Stromal cell of bone marrow (primary cell): ENCODE measurements at places on chromosomes 4 and X.

- no peak for DNase-seq
These were observed 2.9 kb upstream of the PTCHD1 start for GRCh38 chrX:23331701-23332100.

DNA sequence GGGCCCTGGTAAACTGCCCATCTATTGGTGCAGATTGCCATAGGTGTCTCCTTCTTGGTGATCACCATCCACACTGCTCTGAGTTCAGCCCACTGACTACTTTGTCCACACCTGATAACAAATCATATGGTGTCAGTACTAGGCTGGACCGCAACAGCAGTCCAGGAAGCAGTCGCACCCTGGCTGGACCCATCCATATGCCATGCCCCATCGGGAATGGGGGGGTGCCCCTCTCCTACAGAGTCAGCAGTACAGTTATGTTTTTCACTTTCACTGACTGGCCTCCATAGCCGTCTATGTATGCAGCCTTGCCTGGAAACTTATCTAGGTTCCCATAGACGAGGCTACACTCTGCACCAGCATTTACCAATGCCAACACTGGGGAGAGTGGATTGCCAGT, 226.1 kb downstream of the ADGRL3 start:
- DNase-seq = no peak

GRCh38 chr4:34091451-34091850, 2152.9 kb downstream of the ARAP2 start:
- DNase-seq = no peak

DNA sequence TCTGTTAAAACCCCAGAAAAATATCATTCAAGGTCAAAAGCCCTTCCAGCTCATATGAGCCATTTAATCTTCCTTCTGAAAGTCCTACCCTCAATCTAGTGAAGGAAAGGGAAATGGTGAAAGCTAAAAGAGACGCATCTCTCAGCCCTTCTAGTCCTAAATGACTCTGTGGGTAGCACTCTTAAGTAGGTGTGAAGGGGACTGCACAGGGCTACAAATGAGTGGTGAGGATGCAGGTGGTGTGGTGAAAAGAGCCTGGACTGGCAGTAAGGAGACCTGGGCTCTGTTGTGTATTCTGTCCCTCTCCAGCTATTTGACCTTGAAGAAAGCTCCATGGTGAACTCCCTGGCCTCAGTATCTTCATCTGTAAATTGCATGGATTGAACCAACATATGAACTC, 671.8 kb upstream of the DIPK2B start:
- DNase-seq = no peak

- no peak for DNase-seq
These were observed 4.9 kb upstream of the ZNF630 start for GRCh38 chrX:48076343-48076742.

GRCh38 chr4:74446193-74446868, 1.4 kb downstream of the AREG start:
- no peak for DNase-seq

- DNase-seq = no peak
These were observed 22.9 kb upstream of the CXCL13 start for GRCh38 chr4:77582711-77583110.

DNA sequence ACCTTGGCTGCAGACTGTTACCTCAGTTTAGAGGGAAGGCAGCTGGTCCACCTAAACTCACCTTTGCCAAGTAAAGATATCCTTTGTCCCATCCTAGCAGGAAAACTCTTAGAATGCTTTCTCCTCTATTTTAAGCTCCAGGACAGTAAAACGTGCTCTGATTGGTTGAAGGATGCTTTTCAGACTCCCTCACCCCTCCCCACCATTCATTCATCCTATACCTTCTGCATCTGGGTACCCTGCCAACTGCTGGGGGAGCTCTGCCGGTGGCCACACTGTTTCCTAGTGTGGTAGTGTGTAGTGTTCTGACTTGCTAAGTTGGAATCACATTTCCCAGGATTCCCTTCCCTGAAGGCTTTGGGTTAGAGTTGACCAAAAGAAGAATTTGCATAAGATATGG, 20.3 kb upstream of the POLA1 start:
- DNase-seq = no peak

- DNase-seq = peak; percentile 40
These were observed 700.6 kb upstream of the PITX2 start for GRCh38 chr4:111323496-111323895.

GRCh38 chr4:153081006-153081580, 123.2 kb upstream of the TRIM2 start:
- no peak for DNase-seq

GRCh38 chr4:41232406-41232805, 18.1 kb upstream of the APBB2 start:
- DNase-seq = no peak
